Brain (organoid and tissue), 16 donors: ENCODE measurements at places on chromosomes 4 and X. TPM values are rescaled to one million over a fixed set of nuclear protein-coding genes. Genes with fewer than 3 reads are reported as not detected.

ZNF157 gene
- polyA plus RNA-seq, result 1.6 TPM

RBM47 gene
- polyA plus RNA-seq, result 0.97 TPM

NUDT10 gene
- 3.6 TPM for polyA plus RNA-seq

NPNT gene
- 5.9 TPM for polyA plus RNA-seq

GIMD1 gene
- not detected for polyA plus RNA-seq

SOD3 gene
- 10.9 TPM for polyA plus RNA-seq

CENPI gene
- 5.3 TPM for polyA plus RNA-seq

PHKA2 gene
- 8.7 TPM for polyA plus RNA-seq

ACE2 gene
- polyA plus RNA-seq, result not detected

PDGFC gene
- polyA plus RNA-seq, result 3.4 TPM

PCSK1N gene
- 267 TPM for polyA plus RNA-seq

NKX3-2 gene
- polyA plus RNA-seq, result 0.25 TPM
